NCI-H1436 (cell line): ENCODE measurements at places on chromosomes 16 and 17.

GRCh38 chr16:722835-723633 is 2.1 kb downstream of the ANTKMT start:
- DNase-seq: no peak

- DNase-seq: peak; percentile 57
Observed at GRCh38 chr17:27756467-27757371, 43.6 kb downstream of the NOS2 start.

GRCh38 chr16:29743827-29744531 is 1.8 kb downstream of the C16orf54 start:
- DNase-seq: no peak

- no peak for DNase-seq
Observed at GRCh38 chr17:48954300-48954755, 9.7 kb upstream of the SNF8 start.

GRCh38 chr16:11597235-11598095 is 10.7 kb upstream of the LITAF start:
- DNase-seq: no peak
